ENCODE measurements at places on chromosomes 7 and 10.

GRCh38 chr10:32939296-32940111, 18.5 kb downstream of the ITGB1 start:
- DNase-seq, result no peak

- no peak for DNase-seq
These were observed 235.5 kb downstream of the ZEB1 start for GRCh38 chr10:31554556-31554955.

- DNase-seq, result no peak
These were observed 767.9 kb downstream of the GRID1 start for GRCh38 chr10:85598646-85599045.

GRCh38 chr10:70956029-70956759, 67.8 kb upstream of the PCBD1 start:
- DNase-seq, result no peak

Measured in LNCaP clone FGC (cell line).